Fibroblast of villous mesenchyme (primary cell): ENCODE measurements at places on chromosomes 3 and 15.
A peak's percentile ranks its signal among the peaks of the same experiment; 100 is the strongest.

- DNase-seq: peak; percentile 10
Observed at GRCh38 chr3:116084999-116085791, 360.1 kb downstream of the LSAMP start.

DNA sequence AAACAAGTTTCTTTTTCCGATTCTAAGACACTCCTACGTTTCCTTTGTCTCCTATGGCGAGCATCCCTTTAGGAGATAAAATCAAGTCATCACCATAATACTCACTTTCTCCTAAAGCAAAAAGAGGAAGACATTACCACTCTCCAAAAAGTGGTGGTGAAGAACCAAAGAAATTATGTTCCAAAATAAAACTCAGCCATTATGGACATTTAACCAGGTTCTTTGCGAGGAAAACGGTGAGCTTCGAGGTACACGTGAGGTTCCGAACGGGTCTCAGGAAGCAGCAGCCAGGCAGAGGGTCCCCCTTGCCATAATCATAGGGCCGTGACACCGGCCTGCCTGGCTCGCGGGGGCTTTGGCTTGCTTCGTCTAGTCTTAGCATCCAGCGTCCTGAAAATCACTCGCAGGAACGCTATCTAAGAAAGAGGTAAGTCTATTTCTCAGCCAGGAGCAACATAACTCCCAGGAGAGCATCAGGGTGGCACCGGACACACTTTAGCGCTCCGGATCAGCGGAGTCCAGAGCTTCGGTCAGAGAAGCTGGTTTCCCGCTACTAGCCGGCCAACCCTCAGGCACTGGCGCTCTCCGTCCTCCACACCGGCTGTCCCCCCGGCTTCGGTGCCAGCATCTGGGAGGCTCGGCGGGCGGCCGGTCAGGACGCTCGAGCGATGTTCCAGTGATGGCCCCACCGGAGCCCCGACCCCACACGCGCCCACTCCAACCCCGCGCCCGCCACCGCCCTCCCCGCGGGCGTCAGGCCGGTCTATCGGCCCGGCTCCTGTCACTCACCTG is 581 bp downstream of the IP6K1 start:
- peak; percentile 45 for DNase-seq

GRCh38 chr3:79178471-79179180 is 589.2 kb downstream of the ROBO1 start:
- DNase-seq: no peak

GRCh38 chr3:88996691-88997090 is 110.7 kb upstream of the EPHA3 start:
- no peak for DNase-seq

- peak; percentile 17 for DNase-seq
Observed at GRCh38 chr3:132346841-132347736, 29.9 kb downstream of the ACP3 start.

DNA sequence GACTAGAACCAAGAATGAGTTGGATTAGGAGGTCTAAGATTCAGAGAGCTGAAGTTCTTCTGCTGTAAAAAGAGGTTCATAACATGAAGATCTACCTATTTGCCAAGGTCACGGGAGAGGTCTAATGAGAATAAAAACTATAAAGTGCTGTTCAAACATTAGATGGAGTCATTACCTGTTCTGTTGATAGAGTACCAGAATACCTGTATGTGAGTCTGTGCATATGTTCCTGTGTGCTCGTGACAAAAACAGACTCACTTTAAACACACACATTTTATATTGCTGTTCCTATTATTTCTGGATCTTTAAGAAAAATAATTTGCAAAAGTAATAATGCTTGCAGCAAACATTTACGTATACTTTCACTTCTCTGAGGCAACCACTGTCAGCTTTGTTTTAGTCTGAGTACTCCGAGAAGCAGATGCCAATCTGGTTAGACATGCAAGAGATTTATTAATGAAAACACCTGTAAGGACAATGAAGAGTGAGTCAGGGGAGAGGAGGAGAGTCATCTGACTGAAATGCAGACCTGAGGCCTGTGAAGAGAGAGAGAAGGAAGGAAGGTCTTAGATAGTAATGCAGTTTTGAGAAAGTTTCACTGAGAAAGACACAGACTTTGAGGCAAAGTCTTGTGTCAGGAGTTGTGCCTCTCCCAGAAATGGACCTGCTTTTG is 221.2 kb downstream of the SQOR start:
- no peak for DNase-seq
